ENCODE measurements at places on chromosomes 11 and 22. TPM values are rescaled to one million over a fixed set of nuclear protein-coding genes. Genes with fewer than 3 reads are reported as not detected.
A peak's percentile ranks its signal among the peaks of the same experiment; 100 is the strongest.

DNA sequence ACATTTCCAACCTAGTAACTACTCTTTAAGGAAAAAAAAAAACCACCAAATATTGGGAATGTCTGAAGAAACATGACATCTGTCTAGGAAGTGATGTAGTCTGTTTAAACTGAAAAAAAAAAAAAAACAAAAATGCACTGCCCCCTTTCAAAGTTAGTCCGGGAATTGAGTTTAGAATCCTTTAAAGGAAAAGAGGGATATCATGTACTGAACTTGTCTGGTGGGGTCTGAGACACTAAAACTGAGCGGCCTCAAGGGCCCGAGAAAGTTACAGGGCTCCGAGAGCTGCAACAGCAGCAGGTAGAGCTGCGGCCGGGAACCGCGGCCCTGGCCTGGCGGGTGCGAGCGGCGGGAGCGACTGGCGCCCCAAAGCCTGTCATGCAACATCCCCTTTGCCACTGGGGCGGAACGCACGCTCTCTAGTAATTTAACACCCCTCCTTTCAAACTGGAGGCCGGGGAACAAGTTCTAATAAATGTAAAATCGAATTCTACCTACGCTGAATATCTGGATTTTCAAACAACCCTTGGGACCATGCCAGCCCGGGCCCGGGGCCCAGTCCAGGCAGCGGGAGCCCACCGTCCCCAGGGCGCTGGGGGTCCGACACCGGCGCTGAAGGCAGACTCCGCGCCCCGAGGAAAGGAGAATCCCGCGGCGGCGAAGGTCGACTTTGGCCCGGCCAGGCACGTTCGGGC, 736 bp downstream of the RDX start:
- H3K27me3 ChIP-seq = peaks cover 5% of the 10 kb centered on the region
- peaks cover 39% of the 10 kb centered on the region for H3K4me1 ChIP-seq
- peak; percentile 44 for DNase-seq
- H3K27ac ChIP-seq = peak overlapping the region; percentile 74

DNA sequence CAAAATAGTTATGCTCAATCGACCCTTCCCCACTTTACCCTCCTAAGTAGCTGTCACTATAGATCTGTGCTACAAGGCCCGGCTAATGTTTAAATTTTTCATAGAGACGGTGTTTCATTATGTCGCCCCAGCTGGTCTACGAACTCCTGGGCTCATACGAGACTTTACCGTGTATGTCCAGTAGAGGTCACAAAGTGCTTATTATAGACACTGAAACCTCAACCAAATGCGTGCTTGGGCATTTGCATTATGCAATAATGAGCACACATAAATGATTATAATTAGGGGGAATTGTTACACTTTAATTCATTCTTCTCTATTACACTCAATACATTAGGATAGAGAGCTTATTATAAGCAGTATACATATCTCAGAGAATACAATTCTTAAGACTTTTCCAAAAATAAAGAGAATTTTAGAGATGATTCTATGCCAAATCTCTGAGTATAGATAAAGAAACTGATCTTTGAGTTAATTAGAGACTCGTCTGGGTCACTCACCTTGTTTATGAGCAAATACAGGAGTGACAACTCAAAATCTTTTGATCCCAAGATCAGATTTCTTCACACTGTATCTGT, 12.5 kb upstream of the MRPL16 start:
- DNase-seq = peak; percentile 34
- peaks cover 13% of the 10 kb centered on the region for H3K4me1 ChIP-seq
- H3K27ac ChIP-seq = no peak overlapping the region
- no peak overlapping the region for H3K4me3 ChIP-seq
- peaks cover 7% of the 10 kb centered on the region for H3K36me3 ChIP-seq
- H3K27me3 ChIP-seq = peaks cover 4% of the 10 kb centered on the region

DNA sequence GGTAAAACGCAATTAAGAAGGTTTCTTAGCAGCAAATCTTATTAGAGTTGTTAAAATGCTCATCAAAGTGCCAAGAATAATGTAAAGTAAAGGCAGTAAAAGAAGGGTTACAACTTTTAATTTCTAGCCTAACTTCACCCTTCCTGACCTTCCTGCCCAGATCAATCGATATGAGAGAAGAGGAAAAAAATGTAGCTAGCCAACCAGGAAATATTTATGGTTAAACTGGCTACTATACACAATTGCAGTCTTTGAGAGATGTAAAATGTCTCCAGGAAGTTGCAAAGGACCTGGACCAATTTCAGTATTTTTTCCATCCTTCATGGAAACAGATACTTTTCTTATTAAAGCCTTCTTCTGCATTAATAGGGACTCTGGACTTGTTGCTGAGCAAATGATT, 141.8 kb upstream of the CCDC90B start:
- no peak overlapping the region for H3K4me3 ChIP-seq
- DNase-seq = no peak
- H3K27ac ChIP-seq = no peak overlapping the region
- no peaks in the 10 kb centered on the region for H3K27me3 ChIP-seq
- H3K4me1 ChIP-seq = peaks cover 5% of the 10 kb centered on the region

DNA sequence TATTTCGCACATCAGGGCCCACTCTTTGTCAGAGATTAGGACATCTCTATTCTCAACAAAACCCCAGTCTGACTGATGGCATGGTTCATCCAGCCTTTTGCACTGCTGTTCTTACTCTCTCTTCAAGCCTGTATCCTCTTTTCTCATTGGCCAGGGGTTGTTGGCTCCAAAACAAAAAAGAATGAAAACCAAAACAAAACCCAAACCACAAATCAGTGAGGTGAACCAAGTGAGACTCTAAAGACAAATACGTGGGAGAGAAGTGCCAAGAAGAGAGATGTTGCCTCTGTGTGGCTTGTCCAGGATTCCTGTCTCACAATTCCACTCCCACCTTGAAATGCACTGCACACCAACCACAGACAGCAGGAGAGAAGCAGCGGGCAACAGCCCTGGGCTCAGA, 278.9 kb upstream of the NARS2 start:
- DNase-seq = no peak
- no peak overlapping the region for H3K27ac ChIP-seq
- H3K27me3 ChIP-seq = peaks cover 4% of the 10 kb centered on the region
- H3K4me1 ChIP-seq = no peaks in the 10 kb centered on the region
- no peaks in the 10 kb centered on the region for H3K36me3 ChIP-seq

- H3K27ac ChIP-seq = no peak overlapping the region
- no peak overlapping the region for H3K4me3 ChIP-seq
- no peaks in the 10 kb centered on the region for H3K36me3 ChIP-seq
- peak; percentile 63 for DNase-seq
Observed at GRCh38 chr11:34492806-34493414, 20.7 kb downstream of the ELF5 start.

DNA sequence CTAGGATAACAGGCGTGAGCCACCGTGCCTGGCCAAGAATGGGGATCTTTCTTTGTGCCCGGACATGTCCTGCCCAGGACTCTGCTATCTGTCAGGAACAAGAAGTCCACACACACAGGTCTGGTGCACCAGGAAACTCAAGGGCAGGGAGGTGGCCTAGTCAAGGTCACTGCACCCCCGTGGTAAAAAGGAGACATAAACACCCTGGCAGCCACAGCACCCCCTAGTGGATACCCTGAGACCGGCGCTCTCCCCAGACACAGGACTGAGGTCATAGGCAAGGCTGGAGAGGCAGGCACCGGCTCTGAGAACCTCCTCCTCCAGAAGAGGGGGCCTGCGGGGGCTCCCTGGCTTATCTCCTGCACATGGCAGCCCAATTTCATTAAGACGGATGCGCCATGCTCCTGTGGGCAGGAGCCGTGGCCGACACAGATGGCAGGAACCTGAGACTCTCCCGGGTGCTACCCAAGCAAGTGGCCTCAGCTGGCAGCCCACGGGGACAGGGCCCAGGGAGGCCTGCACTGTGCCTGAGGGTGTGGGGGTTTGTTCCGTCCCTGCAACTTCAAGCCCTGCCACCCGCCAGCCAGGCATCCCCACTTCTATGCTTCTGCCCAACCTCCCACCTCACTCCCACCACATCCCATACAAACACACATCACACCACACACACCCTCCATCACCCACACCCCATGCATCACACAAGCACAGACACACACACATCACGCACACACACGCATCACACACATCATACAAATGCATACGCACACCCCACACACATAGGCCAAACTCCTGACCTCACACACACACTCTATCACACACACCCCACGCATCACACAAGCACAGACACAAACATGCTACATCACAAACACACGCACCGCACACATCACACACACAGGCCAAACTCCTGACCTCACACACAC, 19.6 kb downstream of the MACROD1 start:
- no peaks in the 10 kb centered on the region for H3K36me3 ChIP-seq
- peak overlapping the region; percentile 2 for H3K4me3 ChIP-seq
- no peak overlapping the region for H3K27ac ChIP-seq
- DNase-seq = peak; percentile 70
- H3K27me3 ChIP-seq = peaks cover 4% of the 10 kb centered on the region
- peaks cover 3% of the 10 kb centered on the region for H3K4me1 ChIP-seq

DNA sequence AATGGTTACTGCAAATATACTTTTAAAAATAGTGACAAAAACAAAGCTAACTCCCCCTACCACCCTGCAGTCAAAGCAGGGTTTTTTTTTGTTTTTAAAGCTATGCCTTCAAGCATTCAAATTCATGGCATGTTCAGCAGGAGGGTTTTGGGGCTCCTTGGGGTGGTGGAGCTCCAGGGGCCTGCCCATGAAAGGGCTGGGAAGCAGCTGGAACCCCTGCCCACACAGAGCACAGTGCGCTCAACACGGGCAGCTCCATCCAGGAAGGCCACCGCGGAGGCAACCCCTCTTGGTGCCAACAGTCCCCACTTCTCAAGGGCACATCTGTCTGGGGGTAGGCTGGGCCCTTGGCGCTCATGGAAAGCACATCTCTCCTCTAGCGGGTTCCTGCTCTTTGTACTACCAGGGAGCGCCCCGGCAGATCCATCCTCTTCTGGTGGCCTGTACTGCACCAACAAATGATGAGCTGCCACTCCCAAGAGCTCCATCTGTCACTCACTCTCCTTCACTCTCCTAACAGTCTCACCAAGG, 16.6 kb upstream of the PHLDA2 start:
- H3K36me3 ChIP-seq = peaks cover 31% of the 10 kb centered on the region
- H3K27ac ChIP-seq = no peak overlapping the region
- DNase-seq = no peak

DNA sequence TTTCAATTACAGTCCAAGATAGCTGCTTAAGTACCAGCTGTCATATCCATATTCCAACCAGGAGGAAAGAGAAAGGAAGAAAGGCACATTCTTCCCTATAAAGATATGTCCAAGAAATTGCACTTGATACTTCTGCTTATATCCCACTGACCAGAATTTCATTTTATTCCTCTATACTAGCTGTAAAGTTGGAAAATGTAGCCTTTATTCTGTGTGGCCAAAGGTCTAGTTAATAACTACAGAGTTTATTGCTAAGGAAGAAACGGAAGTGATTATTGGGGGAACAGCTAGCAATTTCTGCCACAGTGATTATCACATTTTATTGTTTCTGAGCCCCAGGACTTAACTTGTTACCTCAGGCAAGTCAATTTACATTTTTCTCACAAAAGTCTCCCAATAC, 213.8 kb downstream of the TTC28 start:
- H3K27me3 ChIP-seq = no peaks in the 10 kb centered on the region
- no peaks in the 10 kb centered on the region for H3K4me1 ChIP-seq

The SEPTIN5 gene
- 2.3 TPM for total RNA-seq

The TMEM151A gene
- not detected for total RNA-seq
